AG09309 (cell line): ENCODE measurements at places on chromosomes 5 and 9.

- DNase-seq = no peak
Observed at GRCh38 chr9:124781967-124782660, 5.2 kb downstream of the OLFML2A start.

- no peak for DNase-seq
Observed at GRCh38 chr5:119363936-119364335, 8.1 kb downstream of the TNFAIP8 start.

- no peak for DNase-seq
Observed at GRCh38 chr5:10021248-10021647, 228.4 kb downstream of the ATPSCKMT start.

- DNase-seq = no peak
Observed at GRCh38 chr5:127871503-127872153, 168.4 kb downstream of the CCDC192 start.

GRCh38 chr9:33354651-33355211, 47.6 kb downstream of the AQP7 start:
- no peak for DNase-seq

DNA sequence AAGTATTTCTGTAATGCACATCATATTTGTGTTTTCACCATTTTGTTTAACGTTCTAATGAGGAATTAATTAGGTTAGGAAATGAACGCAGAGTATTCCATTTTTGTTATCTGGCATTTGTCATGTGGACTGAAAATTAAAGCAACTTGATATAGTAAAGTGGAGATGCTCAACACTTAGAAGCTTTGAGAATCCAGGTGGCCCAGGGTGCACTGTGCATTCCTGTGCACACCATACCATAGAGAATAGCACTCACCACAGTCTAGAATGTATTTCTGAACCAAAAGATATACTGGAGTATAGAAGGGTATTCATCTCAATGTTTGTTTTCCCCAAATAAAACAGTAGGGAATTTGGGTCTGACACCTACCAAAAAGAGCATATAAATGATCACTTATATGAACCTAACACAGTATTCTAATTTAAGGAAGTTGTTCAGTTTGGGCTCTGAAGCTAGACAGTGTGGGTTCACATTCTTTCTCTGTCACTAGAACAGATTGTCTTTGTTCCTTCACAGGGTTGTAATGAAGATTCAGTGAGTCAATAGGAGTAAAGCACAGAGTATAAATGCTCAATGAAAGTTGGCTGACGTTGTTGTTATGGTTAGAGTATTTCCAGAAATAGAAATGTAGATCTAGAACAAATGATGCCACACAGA, 125.6 kb upstream of the DMRT1 start:
- DNase-seq = no peak

GRCh38 chr5:128101676-128102075, 18.1 kb downstream of the SLC12A2 start:
- no peak for DNase-seq

DNA sequence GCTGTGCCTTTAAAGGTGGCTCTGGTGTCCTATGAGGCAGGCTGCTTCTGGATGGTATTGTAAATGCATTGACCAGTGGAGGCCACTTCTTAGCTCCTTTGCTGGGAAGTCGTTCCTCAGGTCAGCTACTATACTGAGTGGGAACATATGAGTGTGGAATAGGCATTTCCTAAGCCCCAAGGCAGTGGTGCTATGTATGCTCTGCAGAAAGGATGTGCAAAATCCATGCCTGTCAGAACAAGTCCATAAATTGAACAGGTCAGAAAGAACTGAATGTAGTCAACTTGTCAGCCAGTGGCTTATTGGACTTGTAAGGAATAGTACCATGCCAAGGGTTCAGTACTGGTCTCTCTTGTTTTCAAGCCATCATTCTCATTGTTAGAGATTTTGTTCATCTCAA, 216.4 kb downstream of the CDH10 start:
- DNase-seq = no peak

GRCh38 chr5:88889189-88890069, 6.4 kb upstream of the MEF2C start:
- no peak for DNase-seq

DNA sequence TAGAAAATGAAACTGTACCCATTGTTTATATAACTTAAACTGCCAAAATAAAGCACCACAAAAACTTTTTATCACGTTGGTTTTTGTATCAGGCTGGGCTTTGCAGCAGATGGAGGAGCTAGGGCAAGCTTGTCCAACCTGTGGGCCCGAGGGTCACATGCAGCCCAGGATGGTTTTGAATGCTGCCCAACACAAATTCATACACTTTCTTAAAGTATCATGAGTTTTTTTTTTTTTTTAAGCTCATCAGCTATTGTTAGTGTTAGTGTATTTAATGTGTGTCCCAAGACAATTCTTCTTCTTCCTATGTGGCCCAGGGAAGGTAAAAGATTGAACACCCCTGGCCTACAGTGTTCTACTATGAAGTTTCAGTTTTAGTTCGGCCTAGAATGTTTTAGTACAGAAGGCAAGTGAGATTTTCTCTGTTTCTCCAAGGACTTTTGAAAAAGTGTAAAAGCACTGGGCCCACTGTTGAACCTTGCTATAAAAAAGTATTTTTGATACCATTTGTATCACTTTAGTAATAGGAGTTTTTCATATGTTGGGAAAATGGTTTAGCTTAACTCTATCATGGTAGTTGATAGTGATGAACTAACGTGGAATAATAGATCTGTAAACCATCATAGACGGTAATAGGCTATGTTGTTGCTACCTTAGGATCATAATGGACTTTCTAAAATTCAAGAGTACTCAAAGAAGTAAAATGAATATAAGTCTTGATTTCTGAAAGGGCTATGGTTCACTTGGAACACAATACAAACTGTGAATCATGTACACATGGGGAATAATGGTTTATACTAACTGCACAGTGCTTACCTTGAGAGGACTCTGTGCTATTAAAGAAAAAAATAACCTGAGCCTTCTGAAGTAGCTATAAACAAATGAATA, 2.9 kb downstream of the CDKN2A start:
- no peak for DNase-seq

DNA sequence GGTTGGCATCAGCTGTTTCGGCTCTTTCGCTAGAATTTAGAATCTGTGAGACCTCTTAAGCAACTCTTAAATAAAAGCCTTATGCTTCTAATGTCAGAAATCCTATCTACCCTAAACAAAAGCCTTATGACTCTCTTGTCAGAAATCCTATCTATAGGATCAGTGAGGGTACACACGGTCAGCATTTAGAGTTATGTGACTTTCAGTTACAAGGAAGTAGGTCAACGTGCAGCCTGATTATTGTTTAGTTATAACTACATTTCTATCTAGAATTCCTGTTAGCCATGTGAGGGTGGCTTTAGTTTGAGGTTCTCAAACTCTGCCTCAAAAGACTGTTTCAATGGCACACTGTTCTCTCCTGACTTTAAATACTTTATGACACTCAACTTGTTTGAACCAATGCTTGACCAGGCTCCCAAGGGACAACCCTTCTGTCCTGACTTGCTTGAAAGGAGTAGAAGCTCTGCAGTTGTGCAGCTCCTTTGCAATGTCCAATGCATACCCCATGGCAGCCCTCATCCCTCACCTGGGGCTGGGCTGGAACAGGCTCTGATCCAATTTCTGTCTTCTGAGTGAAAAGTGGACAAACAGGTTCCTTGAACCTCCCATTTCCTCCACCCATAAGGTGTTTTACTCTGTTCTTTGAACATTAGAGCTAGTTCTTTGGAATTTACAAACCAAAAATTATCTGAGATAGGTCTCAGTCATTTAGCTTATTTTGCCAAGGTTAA, 251.6 kb upstream of the PIK3R1 start:
- no peak for DNase-seq
